Ecto neural progenitor cell (in vitro differentiated cells): ENCODE measurements at places on chromosomes 2 and 18.

DNA sequence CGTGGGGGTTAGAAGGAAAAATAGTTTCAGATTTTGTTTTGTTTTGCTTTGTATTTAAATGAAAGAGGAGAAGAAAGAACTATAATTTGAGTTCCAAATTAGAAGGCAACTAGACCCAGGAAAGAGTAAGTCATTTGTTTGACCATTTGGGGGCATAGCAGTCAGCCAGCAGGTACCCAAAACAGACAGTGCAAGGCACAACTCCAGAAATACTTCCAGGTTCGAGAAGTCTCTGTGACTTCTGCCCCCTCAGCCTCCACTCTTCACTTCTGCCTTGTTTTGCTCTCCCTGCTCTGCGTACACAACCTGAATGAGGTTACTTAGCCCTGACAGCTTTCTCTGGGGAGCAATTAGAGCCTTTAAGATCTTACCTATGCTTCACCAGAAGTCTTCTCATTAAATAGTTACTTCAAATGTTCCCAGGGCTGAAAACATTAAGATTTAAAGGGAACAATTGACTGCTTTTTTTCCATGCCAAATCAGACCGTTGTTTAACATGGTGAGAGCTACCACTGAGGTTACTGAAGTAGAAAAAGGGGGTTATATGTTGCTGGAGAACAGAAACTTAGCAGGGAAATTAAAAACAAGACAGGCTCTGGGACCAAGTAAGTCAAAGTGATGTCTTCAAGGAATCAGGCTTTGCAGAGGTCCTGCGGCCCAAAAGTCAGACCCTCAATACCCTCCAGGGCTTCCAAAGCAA lies 216.9 kb downstream of the BCL11A start:
- DNase-seq: no peak

GRCh38 chr2:239264492-239264837 lies 136.4 kb downstream of the HDAC4 start:
- no peak for DNase-seq

DNA sequence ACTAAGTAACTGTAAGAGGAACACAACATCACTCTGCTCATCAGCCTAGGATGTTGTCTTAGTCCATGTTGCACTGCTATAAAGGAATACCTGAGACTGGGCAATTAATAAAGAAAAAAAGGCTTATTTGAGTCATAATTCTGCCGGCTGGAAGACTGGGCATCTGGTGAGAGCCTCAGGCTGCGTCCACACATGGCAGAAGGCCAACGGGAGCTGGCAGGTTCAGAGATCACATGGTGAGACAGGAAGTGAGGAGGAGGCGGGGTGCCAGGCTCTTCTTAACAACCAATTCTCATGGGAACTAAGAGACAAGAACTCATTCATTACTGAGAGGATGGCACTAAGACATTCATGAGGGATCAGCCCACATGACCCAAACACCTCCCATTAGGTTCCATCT lies 46.8 kb downstream of the EPG5 start:
- no peak for DNase-seq

DNA sequence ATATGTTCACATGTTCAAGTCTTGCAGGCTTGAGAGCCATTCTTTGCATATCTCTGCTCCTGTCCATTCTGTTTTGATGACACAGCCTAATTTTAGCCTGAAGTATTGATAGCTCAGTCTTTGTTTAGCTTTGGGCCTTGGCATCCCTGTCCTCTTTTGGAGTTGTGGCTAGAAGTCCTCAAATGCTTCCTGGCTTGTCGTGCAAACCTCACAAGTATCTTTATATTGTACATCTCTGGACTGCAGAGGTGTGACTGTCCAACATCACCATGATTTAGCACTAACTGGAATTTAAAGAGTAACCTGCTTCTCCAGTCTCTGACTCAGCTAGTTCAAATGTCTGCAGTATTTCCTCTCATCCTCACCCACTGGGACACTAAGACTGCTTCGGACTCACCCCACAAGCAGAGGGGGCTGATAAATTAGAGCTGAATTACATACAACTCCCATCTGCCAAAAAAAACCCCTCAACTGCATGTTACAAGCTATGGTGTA lies 11.7 kb downstream of the PFN4 start:
- DNase-seq: no peak

- DNase-seq: no peak
Measured at GRCh38 chr2:23761638-23762037, 165.3 kb downstream of the ATAD2B start.

GRCh38 chr2:136310005-136310495 lies 192.1 kb upstream of the CXCR4 start:
- DNase-seq: no peak

GRCh38 chr2:147855977-147856376 lies 11.1 kb downstream of the ACVR2A start:
- DNase-seq: no peak

DNA sequence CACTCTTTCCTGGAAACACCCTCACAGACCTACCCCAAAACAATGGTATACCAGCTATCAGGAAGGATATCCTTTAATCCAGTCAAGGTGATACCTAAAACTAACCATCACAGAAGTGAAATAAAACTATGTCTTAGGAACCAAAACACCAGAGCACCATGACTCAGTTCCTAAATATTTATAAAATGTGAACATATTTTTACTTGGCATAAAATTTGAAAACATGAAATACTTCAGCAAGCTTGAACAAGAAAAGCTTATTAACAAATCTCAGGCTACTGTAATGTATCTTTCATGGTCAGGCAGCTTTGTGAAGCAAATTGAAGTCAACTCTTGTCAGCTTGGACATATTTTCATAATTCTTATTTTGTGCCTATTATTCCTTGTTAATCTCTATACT lies 440.8 kb upstream of the CDH20 start:
- no peak for DNase-seq
